ENCODE measurements at places on chromosomes 1 and 21. TPM values are rescaled to one million over a fixed set of nuclear protein-coding genes. Genes with fewer than 3 reads are reported as not detected.
A peak's percentile ranks its signal among the peaks of the same experiment; 100 is the strongest.

The SLC41A1 gene
- total RNA-seq = 20.5 TPM

The TMEM82 gene
- total RNA-seq = not detected

GRCh38 chr1:78004719-78005447 is at the start of gene DNAJB4:
Gene DNAJB4, plus strand, starts transcription at chr1:78004939. Its CDS starts 172 bp downstream, at chr1:78005111.
- H3K36me3 ChIP-seq = no peaks in the 10 kb centered on the region
- no peaks in the 10 kb centered on the region for H3K27me3 ChIP-seq
- H3K4me1 ChIP-seq = no peaks in the 10 kb centered on the region
- peak within 1 kb of the TSS; percentile 49 for H3K4me3 ChIP-seq
- peak within 1 kb of the TSS; percentile 96 for H3K27ac ChIP-seq

The FLVCR1 gene
- total RNA-seq = 13.4 TPM

- no peak overlapping the region for H3K4me3 ChIP-seq
- H3K4me1 ChIP-seq = no peaks in the 10 kb centered on the region
- H3K36me3 ChIP-seq = no peaks in the 10 kb centered on the region
- no peak overlapping the region for H3K27ac ChIP-seq
- no peak for DNase-seq
Measured at GRCh38 chr1:10892138-10893065, 96.0 kb upstream of the CASZ1 start.

The LRRC3 gene
- total RNA-seq = 0.04 TPM

All from K562 (cell line).